ENCODE measurements at places on chromosomes 16 and 17.

DNA sequence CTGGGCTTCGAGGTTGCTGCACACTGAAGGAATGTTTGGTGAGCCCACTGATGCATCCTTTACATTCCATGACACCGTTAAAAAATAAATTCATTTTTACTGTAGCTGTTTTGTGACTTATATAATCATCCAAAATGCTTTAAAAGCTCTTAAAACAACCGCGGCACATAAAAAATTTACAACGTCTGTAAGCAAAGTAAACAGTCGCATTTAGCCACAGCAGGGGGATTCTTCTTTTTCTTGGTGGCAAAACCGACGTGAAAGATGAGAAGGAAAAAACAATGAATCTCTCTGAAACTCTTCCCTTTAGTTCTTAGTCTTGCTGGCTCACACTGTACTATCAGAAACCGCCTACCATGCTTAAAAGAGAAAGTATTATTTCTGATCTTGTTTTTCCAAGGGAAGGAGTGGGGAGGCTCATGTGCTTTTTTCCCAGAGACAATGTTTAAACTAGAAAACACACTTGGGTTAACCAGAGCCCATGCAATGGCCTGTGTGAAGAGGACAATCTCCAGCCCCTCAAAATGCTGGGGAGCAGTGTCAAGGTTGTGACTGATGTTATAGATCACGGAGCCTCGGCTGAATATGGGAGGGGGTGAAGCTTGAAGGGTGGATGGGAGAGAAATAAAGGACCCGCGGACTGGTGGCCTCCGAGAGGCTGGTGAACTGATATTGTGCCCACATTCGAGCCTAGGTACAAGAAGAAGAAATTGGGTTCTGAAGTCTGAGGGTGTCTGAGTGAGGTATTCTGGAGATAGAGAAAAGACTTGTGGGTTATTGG, 91.1 kb downstream of the IRF8 start:
- no peak for DNase-seq

- no peak for DNase-seq
Observed at GRCh38 chr16:16093628-16094332, 129.5 kb downstream of the ABCC6 start.

DNA sequence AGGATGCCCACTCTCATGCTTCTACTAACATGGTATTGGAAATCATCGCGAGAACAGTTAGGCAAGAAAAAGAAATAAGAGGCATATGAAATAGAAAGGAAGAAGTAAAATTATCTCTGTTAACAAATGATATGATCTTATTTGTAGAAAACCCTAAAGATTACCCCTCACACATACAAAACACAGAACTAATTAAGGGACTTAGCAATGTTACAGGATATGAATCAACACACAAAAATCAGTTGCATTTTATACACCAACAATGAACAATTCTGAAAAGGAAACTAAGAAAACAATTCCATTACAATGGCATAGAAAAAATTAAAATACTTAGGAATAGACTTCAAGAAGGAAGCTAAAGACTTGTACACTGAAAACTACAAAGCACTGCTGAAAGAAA, 2.7 kb upstream of the CAPNS2 start:
- peak; percentile 45 for DNase-seq

- no peak for DNase-seq
Observed at GRCh38 chr16:28826141-28826540, 3.3 kb downstream of the ATXN2L start.

DNA sequence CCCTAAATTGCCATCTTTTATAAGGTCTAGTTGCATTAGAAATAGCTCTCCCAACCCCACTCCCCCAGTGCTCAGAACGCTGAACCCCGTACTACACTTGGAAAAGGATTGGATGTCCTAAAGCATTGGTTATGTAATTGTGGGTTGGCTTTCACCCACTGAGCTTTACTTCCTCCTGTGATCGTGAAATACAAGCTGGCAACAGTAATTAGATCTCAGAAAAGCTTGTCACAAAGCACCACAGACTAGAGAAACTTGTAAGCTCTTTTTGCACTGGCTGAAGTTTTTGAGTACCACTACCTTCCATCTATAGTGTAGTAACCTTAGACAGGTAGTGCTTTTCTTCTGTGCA, 54.4 kb downstream of the SIAH1 start:
- no peak for DNase-seq

DNA sequence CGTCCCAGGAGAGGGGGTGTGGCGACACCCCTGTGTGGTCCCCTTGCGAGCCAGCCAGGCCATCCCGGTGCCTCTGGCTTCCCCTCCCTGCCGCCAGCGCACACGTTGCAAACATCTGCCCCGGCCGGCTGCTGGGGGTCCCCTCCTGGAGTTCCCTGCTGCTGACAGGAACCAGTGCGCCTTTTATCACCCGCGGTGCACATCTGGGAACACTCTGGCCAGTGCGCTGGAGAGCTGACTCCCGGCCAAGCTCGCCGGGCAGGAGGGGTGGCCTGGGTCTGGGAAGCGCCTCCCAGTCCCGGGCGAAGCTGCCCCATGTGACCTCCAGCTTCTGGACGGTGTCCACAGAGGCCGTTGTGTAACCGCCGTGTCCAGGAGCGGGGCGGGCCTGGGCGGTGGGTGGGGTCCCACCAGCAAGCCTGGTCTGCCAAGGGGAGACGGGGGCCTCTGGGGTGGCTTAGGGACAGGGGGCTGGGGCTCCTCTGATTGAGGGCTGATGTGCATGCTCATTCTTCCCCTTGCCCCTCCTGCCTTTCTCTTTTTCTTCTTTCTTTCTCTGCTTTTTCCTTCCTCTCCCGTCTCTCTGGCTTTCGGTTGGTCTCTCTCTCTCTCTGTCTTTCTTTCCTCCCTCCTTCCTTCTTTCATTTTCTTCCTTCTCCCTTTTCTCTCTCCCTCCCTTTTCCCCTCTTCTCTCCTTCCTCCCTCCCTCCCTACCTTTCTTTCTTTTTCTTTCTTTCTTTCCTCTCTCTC, 25.2 kb upstream of the CIBAR2 start:
- no peak for DNase-seq

GRCh38 chr16:84015399-84015798, 27.2 kb downstream of the SLC38A8 start:
- no peak for DNase-seq

GRCh38 chr16:84893849-84894599, 74.2 kb downstream of the CRISPLD2 start:
- no peak for DNase-seq

DNA sequence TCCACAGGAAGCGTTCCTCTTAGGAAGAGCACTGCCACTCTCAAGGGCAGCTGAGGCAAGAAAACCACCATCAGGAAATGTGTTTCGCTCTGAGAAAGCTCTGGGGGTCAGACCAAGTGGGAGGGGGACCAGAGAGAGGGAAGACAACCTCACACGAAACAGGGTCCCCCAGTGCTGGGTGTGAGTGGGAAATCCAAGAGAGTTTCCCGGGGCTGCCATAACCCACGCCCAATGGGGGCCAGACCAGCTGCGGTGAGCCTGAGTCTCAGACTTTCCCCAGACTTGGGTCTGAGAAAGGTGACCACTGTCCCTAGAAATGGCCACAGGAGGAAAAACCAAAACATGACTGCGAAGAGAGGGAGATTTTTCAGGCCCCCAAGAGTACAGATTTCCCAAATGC, 14.5 kb downstream of the DNAH17 start:
- no peak for DNase-seq

GRCh38 chr16:19967963-19968362, 83.3 kb upstream of the GPRC5B start:
- DNase-seq: no peak

- no peak for DNase-seq
Observed at GRCh38 chr16:10938796-10939648, 3.2 kb downstream of the DEXI start.

DNA sequence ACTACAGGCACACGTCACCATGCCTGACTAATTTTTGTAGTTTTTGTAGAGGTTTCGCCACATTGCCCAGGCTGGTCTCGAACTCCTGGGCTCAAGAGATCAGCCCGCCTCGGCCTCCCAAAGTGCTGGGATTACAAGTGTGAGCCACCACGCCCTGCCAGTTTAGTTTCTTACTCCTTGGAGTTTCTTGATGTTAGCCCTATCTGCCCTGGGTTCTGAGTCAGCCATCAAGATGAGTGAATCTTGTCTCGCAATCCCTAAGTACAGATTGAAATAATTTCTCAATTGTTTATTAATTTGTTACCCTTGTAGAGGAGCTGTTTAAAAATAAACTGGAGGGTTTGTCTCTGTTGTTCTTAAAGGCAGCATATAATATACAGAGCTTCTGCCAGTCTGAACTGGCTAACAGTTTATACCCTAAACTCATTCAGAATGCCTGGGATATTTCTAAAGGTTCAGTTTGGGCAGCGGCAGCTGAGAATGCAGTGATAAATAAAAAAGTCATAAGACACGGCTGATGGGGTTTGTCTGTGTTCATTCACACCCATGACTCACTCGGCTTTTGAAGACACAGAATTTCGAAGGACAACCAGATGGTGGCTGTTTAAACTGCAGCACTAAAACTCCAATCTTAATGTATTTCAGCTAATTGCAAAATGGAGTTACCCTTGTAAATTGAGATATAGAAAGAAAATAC, 39.6 kb downstream of the GPRC5B start:
- DNase-seq: no peak

DNA sequence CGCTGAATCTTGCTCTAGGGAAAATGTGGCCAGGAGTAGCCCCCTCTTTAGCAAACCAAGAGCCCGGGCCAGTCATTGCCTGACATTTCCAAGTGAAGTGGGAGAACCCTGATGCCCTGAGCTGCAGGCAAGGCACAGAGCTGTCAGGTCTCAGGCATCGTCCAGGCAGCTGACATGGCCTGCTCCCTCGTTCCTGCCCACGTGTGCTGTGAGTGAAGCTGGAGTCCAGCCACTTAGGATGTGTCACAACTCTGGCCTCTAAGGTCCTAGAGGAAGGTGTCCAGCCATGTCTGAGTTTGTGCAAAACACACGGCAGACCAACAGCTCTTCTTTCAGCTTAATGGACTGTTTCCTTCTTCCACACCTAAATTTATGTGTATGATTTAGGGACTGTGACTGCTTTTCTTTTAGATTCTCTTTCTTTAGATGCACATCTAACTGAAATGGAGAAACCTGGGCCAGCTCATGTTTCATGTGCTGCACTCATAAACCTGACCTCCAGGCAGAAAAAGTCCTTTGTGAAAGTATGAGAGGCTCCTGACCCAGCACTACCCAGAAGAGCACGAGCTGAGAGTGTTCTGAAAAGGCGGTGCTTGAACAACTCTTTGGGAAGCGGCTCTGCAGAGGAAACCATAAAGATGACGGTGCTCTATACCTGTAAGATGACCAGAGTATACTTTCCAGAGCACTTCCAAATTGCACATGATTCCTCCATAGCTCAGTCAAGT, 14.8 kb upstream of the LIMD2 start:
- DNase-seq: no peak

DNA sequence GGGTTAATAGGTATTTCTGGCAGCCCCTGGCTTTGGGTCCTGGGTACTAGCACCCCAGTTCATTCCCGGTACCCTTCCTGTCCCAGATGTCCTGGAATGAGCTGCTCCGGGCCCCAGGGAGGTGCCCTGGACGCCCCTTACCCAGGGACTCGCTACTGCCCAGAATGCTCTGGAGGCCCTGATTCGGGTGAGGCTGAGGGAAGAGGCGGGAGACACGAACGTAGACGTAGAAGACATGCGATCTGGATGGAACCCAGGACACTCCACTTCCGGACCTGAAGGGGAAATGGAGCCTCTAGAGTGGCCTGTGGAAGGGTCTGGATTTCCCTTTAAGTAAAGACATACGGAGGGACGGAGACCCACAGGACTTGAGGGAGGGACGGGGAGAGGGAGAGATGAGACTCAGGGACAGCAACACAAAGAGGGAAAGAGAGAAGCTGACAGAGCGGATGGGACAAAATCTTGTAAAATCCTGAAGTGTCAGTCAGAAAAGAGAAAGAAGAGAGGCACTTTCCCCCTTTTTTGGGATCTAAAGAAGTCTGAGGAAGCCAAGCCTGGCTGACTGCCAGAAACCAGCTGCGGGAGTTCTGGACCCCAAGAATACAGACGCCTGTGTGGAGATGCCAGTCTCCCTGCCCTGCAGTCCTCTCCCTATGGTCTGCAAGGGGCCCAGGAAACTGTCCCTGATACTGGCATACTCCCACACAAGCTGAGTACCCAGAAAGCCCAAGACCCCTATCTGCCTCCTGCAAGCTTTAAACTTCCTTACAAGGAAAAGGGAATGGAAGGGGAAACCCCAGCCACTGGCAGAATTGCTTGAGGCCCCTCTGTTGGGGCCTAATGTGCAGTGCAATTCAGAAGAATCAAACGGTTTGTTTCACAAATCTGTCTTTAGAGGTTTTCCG, 1.0 kb upstream of the HOXB13 start:
- DNase-seq: no peak

DNA sequence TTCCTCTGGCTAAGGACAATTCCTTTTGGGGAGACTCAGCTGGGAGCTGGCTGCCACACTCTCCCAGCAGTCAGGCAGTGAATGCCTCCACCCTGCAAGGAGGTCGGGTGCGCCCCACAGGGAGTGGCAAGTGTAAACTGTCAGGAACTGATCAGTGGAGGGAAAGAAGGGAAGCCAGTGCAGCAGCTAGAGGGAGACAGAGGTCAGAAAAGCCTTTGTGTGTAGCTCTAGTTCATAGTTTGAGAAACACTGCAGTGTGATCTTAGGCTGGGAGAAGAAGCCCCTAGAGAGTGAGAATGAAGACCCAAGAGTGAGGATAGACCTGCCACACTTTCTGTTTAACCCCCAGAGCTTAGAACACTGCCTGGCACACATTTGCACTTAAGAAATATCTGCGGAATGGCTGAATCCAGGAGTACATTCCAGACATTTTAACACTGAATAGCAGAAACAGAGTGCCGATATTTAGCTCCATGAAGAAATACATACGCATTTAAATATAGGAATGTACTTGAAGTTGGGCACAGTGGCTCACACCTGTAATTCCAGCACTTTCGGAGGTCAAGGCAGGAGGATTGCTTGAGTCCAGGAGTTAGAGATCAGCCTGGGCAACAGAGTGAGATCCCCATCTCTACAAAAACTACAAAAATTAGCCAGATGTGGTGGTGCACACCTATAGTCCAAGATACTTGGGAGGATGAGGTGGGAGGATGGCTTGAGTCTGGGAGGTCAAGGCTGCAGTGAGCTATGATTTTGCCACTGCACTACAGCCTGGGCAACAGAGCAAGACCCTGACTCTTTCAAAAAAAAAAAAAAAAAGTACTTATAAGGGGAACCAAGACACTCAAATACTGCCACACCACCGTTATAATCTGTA, 11.1 kb upstream of the SLC5A11 start:
- DNase-seq: no peak

DNA sequence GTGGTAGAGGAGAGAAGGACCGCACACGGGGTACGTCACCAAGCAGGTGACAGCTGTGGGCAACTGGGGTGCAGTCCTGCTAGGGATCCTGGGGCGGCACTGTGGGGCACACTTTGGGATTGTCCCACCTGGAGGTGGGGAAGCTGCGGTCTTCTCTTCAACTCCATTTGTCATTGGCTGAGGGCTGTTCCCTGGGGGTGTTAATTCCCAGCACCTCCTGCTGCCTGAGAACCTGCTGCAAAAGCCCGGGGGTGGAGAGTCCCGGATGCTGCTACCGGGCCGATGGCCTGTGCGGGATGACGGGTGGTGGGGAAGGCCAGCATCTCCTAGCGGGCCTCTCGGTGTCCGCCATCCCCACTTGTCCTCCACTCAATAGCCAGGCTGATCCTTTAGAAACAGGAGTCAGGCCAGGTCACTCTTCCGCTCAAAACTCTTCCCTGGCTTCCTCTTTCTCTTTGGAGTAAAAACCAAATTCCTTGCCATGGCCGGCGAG, 100.2 kb downstream of the CYLD start:
- DNase-seq: no peak

Data from pulmonary artery endothelial cell (primary cell).